NCI-H1092 (cell line): ENCODE measurements at places on chromosomes 1 and 21.

DNA sequence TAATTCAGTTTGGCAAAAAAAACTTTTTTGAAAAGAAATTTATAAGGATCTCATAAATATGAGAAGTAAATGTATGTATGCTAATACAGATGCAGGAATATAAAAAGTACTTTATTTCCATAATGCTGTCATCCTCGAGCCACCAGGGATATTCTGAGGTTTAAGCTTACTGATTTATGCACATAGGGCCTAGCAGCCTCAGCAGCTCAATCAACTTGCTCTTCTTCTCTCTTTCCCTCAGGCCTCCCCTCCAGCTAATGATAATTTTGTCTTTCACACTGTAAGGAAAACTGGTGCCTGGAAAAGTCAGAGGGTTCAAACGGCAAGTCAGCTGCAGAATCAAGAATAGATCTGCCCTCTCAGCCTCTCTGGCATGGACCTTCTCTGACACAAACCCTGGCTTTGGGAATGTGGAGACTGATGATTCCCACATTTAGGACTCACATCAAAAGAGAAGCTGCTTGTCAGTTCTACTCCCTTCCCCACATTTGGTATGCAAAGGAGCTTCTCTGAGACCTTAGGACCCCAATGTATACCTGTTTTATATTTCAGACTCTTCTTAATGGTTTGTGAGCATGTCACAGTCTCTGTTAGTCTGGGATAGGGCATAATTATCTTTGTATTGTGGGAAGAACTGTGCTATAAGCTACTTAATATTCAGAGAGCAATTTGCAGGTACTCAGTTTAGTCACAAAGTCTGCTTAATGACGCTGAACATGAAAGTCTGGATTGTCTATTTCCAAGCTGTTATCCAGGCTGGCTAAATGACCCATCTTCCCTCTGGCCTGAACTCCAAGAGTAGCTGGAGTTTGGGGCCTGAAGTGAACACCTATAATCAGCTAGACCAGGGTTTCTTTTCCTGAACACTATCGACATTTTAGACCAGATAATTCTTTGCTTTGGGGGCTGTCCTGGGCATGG lies 52.1 kb upstream of the DIPK1A start:
- DNase-seq = no peak

DNA sequence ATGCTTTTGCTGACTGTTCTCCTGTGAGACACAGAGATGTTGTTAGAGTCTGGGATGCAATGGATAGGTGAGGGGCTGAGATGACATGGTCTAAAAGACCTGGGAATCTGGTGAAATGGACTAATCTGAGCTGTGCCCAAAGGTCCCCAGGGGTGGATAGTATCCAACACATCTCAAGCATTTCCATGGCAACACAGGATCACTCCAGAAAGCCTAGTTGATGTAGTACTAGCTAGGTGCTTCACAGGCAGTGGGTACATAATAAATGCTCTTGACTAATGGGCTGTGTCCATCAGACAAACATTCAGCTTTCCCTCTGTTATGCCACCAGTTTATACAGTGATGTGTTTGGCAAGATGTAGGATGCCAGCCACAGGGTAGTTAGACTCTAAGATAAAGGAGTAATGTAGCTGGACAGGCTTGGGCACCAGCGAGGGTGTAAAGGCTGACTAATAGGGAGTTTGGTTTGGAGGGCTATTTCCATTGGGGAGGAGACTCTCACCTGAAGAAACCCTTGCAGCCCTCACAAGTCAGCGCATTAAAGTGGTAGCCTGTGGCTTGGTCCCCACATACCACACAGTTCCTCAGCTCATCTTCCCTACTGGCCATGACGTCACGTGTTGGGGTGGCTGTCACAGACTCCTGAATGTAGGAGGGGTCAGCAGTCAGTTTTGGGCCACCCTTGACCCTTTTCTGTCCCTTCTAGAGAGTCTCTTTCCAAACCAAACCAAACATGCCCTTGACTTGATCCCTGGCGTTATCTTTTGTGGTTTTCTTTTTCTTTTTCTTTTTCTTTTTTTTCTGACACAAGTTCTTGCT lies 1.8 kb downstream of the NR1I3 start:
- DNase-seq = no peak

DNA sequence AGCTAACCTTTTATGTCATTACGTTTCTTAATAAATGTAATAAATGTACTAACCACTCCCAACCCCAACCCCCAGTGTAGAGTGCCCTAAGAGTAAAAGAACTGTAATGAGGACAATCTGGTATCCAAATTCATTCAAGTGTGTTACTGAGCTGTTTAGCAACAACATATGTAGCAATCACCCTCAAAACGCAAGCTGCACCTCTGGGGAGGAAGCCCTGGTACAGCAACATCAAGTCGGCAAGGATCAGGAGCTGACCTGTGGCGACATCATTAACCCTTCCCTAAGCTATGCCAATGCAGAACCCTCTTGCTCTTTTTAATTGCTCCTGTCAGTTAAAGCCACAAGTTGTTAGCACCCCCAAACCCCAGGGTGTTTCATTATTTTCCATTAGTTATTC lies 47.1 kb downstream of the STX6 start:
- DNase-seq = no peak

GRCh38 chr1:65221638-65222339 lies 73.8 kb downstream of the AK4 start:
- no peak for DNase-seq

DNA sequence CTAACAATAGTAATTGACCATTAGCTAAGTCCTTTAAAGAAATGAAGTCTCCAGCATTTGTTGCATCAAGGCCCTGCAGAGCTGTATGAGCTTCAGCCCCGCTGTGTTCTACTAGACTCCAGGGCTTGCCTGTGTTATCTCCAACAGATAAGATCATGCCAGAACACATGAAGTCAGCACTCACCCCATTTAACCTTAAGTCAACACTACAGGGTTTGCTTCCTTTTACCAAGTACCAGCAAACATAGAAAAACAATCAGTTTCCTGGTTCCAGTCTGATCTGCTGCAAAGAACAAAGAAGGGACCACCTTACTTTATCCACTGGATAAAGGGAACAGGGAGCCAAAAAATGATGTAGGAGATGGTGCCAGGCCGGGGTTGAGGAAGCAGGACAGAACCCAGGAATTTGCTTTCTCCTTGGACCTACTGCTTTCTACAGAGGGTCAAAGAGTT lies 41.3 kb upstream of the ENAH start:
- DNase-seq = no peak

DNA sequence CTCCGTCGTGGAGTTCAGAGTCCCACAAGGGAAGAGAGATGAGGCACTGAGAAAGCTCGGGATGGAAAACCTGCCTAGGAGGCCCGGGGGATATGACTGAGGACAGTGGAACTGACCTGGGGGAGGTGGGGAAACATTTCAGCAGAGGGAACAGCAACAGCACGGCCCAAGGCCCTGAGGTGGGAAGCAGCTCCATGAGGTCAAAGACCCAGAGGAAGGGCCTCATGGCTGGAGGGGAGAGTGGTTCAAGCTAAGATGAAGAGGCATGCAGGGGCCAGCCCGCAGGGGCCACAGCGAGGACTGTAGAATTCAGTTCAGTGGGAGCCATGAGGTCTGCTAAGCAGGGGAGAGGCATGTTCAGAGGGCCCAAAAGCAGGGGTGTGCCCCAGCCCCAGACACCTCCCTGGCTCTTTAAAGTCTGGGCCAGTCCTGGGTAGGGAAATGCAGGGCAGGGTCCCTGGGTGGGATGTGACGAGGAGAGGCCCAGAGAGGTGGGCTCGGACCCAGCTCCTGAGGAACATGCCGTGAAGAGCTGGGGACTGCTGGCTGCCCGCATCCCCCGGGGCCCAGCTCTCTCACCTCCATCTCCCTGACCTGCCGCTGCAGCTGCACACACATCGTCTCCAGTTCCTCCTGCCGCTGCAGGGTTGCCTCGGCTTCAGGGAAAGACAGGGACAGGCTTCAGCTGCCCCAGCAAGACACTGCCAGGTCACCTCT lies 9.9 kb downstream of the UBXN11 start:
- DNase-seq = no peak

DNA sequence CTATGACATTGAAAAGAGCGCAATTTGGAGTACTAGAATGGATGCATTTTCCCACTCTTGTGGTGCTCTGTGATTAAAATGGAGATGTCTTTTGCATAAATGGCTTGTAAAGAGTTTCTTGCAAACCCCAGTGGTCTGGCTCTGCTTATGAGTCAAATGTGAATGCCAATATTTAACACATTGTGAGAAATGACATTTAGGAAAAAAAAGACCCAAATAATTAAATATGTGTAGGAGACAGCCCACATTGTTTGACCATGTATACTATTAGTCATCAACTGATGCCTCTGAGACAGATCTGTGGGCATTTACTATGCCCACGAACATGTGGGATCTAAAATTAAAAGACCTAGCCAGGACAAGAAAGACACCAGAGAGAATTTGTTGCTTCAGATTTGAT lies 22.2 kb upstream of the RUNX1 start:
- no peak for DNase-seq

GRCh38 chr1:210189426-210189825 lies 43.2 kb upstream of the SERTAD4 start:
- DNase-seq = no peak

- no peak for DNase-seq
Measured at GRCh38 chr21:31479714-31480113, 135.7 kb upstream of the TIAM1 start.

DNA sequence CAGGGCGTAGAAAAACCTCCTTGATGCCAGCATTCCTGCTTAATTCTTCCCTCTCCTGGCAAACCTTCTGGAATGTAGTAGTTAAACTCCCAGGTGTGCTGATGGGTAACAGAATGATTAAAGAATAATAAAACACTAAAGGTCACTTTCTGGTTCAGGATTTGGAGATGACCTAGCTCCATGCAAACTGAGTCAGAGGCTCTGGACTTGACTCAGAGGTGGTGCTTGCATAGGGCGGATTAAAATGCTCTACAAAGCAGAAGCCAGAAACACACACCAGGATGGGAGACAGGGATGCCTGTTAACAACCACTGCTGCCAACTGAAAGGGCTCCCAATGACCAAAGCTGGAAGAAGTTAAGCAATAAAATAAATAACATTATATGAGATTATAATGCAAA lies 41.5 kb downstream of the KRTAP19-8 start:
- no peak for DNase-seq

- no peak for DNase-seq
Measured at GRCh38 chr1:157363660-157364140, 188.6 kb downstream of the FCRL5 start.

DNA sequence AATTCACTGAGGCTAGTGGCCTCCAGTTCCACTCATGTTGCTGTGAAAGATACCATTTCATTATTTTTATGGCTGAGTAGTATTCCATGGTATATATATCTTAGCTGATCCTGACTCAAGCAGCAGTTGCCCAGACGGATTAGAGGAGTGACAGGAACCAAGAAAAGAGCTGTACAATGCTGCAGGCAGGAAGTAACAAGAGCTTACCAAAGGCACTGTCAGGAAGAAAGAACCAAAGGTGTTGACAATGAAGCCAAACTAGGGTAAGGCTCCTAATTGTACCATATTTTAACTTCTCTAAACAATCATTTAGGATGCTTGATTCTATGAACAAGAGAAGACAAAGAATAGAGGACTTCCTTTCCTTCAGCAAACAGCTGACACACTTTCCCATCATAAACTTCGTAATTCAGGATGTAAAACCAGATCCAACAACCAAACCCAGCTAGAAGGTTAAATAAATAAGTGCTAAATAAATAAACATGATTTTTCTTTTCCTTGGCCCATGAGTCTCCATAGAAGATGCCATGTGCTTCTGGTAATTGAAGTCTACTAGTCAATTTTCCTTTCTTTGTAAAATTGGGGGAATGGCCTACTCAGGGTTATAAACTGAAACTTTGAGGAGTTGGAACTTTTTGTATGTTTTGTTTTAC lies 248.2 kb upstream of the SGIP1 start:
- DNase-seq = no peak

DNA sequence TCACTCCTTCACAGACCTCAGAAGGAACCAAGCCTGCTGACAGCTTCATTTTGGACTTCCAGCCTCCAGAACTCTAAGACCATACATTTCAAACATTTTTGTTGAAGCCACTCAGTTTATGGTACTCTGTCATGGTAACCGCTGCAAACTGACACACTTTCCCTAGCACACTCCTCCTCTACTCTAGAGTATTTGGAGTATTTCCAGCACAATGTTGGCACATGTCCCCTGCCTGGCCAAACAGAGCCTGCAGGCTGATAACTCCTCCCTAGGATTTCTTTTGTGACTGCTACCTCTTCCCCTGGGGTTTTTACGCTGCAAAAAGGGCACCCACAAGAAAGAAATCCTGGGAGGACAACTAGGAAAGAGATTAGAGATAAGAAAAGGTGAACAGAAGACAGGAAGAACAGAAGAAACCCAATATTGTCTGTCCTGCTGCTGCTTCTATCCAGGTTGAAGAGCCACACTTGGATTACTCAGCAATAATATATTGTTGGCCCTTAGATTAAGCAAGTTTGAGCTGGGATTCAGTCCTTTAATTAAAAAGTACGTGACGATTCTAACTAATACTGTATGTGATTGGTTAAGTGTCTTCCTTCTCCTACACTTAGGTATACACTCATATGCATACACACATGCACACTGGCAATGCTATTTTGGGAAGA lies 844.1 kb downstream of the LTN1 start:
- no peak for DNase-seq

DNA sequence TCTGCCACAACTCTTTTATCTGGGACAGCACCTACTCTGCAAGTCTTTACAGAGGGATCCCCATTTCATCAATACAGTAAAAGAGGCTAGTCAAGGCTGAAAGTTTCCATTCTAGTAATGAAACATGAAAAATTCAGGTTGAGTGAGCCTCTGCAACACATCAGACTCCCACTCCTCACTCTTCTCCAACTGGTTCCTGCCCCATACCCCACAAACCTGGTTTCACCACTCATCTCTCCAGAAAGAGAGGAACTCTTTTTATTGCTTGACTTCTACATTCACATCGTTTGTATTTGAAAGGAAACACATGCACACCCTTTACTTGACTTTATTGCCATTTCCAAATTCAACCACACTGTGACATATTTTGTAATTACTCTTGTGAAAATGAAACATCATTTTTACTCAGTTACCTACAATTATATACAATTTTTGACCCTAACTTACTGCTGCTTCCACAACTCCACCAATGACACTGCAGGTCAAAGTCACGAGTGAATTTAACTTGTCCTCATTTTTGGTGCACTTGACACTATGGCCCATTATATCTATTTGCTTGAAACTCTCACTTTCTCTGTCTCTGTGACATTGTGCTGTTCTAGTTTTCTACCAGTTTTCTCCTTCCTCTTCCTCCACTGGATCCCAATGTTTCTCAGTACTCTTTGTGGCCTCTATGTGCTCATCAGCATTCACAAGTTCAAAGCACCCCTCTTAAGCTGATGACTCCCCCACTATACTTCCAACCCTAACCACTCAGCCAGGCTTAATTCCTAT lies 8.0 kb downstream of the STX6 start:
- no peak for DNase-seq

GRCh38 chr1:52157582-52157981 lies 15.7 kb downstream of the ZFYVE9 start:
- DNase-seq = no peak
